ENCODE measurements at places on chromosomes 2 and 18. TPM values are rescaled to one million over a fixed set of nuclear protein-coding genes. Genes with fewer than 3 reads are reported as not detected.

TTR gene
- not detected for total RNA-seq

THOC1 gene
- 63.5 TPM for total RNA-seq

RUFY4 gene
- 1.8 TPM for total RNA-seq

- peak; percentile 52 for DNase-seq
These were observed 683 bp upstream of the DNAJC27 start for GRCh38 chr2:24972315-24972961.

DNA sequence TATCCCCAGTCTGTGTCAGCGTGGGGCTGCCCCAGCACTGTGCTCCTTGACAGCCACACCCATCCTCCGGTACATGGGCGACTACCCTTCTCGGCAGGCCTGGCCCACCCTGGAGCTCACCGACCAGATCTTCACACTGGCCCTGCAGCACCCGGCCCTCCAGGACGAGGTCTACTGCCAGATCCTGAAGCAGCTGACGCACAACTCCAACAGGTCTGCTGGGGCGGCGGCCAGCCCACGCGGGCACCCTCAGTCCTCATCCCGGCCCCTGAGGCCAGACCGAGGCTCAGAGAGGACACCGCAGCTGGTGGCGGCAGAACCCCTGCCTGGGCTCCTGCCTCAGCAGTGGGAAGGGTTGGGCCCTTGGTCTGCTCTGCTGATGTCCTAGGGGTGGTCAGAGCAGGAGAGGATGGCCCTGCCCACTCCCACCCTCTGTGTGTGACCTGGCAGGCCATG, 14.4 kb upstream of the GPR17 start:
- DNase-seq: no peak
